ENCODE measurements at places on chromosomes 4 and X.

DNA sequence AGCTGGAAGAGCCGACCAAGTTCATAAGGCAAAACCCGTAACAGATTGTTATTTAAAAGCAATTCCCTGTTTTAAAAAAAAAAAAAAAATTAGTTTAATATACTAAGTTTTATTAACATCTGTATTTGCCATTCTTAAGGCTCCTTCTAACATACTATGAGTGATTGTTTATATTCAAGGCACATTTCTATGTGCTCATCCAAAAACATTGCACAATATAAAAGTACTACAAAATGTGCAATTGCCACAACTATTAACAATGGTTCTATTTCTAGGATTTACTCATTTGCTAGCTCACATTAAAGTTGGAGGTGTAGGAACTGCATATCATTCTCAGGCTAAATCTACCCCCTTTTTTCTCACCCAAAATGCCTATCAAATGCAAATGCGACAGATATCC lies 46.1 kb downstream of the CNOT6L start:
- DNase-seq: no peak

GRCh38 chrX:119521246-119521645 lies 44.0 kb downstream of the STEEP1 start:
- no peak for DNase-seq

GRCh38 chr4:70681704-70682103 lies 6.6 kb upstream of the UTP3 start:
- no peak for DNase-seq

GRCh38 chr4:182089326-182089725 lies 153.9 kb upstream of the TENM3 start:
- no peak for DNase-seq

DNA sequence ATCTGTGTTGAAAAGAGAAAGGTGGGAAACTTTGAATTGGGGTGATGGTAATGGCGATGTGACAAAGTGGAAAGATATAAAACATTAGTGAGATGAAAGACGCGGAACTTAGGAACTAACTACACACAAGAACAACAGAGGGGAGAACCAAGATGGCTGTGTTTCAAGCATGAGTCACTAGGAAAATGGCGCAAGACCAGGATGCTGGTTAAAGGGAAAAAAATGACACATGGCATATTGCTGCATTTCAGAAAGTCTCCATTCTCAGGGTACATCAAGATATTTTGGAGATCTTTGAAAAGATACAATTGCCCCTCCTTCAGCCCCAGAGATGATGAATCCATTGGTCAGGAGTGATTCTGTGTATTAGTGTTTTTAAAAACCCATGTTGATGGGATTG lies 164.4 kb downstream of the FBXO8 start:
- no peak for DNase-seq

GRCh38 chr4:25117716-25118472 lies 42.4 kb downstream of the SEPSECS start:
- DNase-seq: no peak

DNA sequence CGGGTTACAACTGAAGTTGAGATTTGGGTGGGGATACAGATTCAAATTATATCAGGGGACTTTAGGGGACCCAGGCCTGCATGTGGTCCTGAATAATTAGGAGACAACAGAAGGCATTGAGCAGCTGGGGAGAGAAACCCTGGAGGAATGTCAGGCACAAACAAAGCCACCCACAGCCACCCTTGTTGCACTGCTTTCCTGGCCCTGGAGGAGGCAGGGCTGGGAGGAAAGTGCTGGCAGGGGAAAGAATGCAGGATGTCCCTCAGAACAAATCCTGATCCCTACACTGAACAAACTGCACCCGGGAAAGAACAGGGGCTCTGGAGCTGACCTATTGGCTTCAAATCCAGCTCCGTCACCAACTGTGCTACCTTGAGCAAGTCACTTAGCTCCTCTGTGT lies 214.1 kb upstream of the ATP6AP2 start:
- DNase-seq: no peak

GRCh38 chr4:95674521-95674981 lies 125.8 kb upstream of the UNC5C start:
- no peak for DNase-seq

DNA sequence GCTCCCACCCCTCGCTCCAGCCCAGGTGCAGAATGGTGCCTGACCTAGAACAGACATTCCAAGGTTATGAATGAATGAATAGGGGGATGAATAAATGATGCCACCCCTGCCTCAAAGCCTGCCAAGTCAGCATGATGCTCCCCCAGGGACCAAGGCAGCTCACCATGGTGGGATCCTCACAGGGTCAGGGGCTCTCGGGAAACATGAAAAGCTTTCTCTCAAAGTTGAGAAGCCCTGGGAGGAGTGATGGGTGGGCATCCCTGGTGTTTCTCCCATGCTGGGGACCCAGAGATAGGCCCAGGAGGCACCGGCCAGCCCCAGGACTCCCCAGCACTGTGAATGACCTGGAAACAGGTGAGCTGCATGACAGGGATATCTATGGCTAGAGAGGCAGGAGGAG lies 58.9 kb downstream of the HTRA3 start:
- no peak for DNase-seq

- DNase-seq: no peak
Observed at GRCh38 chrX:107845625-107846024, 20.0 kb downstream of the MID2 start.
